ENCODE measurements at places on chromosomes 2 and 18. TPM values are rescaled to one million over a fixed set of nuclear protein-coding genes. Genes with fewer than 3 reads are reported as not detected.

- peak overlapping the region; percentile 71 for H3K27ac ChIP-seq
- no peaks in the 10 kb centered on the region for H3K36me3 ChIP-seq
- H3K27me3 ChIP-seq: no peaks in the 10 kb centered on the region
Measured at GRCh38 chr2:42965196-42965595, 172.8 kb upstream of the HAAO start.

DNA sequence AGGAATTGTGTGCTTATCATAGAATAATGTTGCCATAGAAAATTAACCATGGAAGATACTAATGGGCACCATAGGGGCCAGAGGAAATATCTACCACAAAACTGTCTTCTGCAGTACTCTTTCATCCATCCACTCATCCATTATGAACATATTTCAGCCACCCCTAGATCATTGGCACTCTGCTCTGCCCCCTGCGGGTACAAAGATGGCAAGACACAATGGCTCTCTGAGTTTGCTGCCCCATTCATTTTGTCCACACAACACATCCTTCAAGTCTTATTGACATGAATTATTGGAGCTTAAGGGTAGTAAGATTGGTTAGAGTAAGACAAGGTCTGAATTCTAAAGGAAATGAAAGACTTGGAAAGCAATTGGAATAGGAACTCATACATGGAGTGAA is 1224.7 kb upstream of the CELF4 start:
- no peak overlapping the region for H3K27ac ChIP-seq
- H3K4me1 ChIP-seq: no peaks in the 10 kb centered on the region
- DNase-seq: no peak
- H3K27me3 ChIP-seq: no peaks in the 10 kb centered on the region
- H3K4me3 ChIP-seq: no peak overlapping the region
- no peaks in the 10 kb centered on the region for H3K36me3 ChIP-seq

DNA sequence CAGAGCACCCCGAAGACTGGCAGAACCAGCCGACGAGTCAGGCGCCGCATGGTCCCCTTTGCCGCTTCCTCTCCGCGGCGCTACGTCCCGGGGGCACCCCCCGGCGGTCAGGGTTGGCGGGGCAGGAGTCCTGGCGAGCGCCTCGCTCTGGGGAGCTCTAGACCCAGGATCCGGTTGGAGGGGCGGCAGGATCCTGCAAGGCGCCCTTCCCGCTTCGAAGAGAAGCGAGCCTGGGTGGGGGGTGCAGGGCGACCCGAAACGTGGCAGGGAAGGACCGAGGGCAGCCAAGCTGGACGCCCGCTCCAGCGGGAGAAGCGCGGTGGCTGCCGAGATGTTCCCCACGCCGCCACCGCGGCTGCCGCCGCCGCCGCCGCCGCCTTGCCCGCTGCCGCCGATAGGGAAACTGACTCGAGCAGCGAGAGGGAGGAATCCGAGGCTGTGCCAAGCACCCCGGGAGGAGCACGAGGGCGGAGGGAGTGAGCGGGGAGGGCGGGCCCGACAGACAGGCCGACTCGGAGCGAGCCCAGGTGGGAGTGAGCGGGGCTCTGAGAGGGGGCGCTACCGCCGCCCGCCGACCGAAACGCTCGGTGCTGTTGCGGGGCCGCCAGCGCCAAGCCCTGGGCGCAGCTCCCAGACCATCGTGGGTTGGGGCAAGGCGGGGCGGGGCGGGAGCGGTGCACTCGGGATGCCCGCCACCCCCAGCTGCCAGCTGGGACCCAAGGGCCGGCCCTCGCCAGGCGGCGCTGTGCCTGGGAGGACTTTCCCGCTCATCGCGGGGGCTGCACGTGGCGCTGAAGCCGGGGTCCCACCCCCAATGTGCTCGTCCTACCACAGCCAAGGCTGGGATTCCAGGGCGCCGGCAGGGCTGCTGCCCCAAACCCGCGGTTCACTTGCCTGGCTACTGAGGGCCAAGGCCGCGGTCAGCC is at the start of gene GALNT14:
TSS of gene GALNT14 (minus strand) at position 404 of the 926 bp plus-strand sequence. CDS start at position 50, 354 bp downstream.
- H3K4me1 ChIP-seq: peaks cover 8% of the 10 kb centered on the region
- no peaks in the 10 kb centered on the region for H3K36me3 ChIP-seq
- peak; percentile 12 for DNase-seq

- H3K36me3 ChIP-seq: no peaks in the 10 kb centered on the region
- peak; percentile 54 for DNase-seq
- H3K4me1 ChIP-seq: peaks cover 38% of the 10 kb centered on the region
- no peaks in the 10 kb centered on the region for H3K27me3 ChIP-seq
- peak overlapping the region; percentile 98 for H3K27ac ChIP-seq
Measured at GRCh38 chr18:76491473-76491775, 3.6 kb downstream of the ZNF516 start.

DNA sequence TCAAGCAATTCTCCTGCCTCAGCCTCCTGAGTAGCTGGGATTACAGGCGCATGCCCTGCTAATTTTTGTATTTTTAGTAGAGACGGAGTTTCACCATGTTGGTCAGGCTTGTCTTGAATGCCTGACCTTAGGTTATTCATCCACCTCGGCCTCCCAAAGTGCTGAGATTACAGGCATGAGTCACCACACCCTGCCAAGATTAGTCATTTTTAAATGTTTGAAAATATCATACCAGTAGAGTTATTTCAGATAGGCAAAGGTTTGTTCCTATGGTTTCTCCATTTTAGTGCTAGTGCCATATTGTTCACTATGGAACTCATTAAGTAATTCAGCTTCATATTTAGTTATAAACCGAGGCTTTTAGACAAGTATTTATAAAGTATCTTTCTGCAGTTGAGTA is 52.3 kb downstream of the HIBCH start:
- H3K27me3 ChIP-seq: no peaks in the 10 kb centered on the region
- DNase-seq: no peak
- no peak overlapping the region for H3K27ac ChIP-seq
- no peaks in the 10 kb centered on the region for H3K36me3 ChIP-seq

DNA sequence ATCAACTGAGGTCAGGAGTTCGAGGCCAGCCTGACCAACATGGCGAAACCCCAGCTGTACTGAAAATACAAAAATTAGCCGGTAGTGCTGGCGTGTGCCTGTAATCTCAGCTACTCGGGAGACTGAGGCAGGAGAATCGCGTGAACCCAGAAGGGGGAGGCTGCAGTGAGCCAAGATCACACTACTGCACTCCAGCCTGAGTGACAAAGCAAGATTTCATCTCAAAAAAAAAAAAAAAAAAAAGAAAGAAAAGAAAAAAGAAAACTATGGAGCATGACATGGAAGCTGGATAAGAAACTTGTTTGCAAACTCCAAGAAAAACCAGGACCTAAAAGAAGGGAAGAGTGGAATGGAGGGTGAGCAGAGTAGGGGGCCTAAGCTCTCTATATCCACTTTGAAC is 1.9 kb upstream of the CHMP1B start:
- H3K27me3 ChIP-seq: no peaks in the 10 kb centered on the region
- peak overlapping the region; percentile 90 for H3K27ac ChIP-seq
- peak overlapping the region; percentile 72 for H3K4me3 ChIP-seq
- peaks cover 14% of the 10 kb centered on the region for H3K4me1 ChIP-seq
- peaks cover 14% of the 10 kb centered on the region for H3K36me3 ChIP-seq

DNA sequence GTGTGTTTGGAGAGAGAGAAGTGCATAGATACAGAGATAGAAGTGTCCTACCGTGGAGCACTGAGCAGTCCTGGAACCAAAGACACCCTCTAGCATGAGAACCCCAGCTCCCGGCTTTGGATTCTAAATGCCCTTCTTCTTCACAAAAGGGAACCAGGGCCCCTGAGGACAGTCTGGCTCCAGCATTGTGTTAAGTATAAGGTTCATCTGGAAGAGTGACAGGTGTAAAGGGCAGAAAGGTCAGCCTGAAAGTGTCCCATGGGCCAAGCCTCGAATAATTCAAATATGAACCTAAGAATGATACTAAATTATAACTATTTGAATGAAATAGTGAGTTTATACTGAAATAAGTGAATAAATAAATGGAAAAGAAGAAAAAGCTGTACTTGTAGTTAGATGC is 109.7 kb downstream of the SNTG2 start:
- no peak overlapping the region for H3K4me3 ChIP-seq
- no peaks in the 10 kb centered on the region for H3K36me3 ChIP-seq
- no peak overlapping the region for H3K27ac ChIP-seq
- H3K4me1 ChIP-seq: no peaks in the 10 kb centered on the region
- no peaks in the 10 kb centered on the region for H3K27me3 ChIP-seq

GRCh38 chr18:26091047-26091630 is 726 bp upstream of the SS18 start:
- peaks cover 21% of the 10 kb centered on the region for H3K4me1 ChIP-seq
- H3K27ac ChIP-seq: peak overlapping the region; percentile 91
- H3K27me3 ChIP-seq: no peaks in the 10 kb centered on the region
- no peaks in the 10 kb centered on the region for H3K36me3 ChIP-seq

GRCh38 chr2:217462121-217462520 is 540.7 kb downstream of the TNS1 start:
- DNase-seq: no peak
- H3K27me3 ChIP-seq: no peaks in the 10 kb centered on the region
- H3K4me3 ChIP-seq: no peak overlapping the region
- H3K27ac ChIP-seq: no peak overlapping the region

- no peak overlapping the region for H3K4me3 ChIP-seq
- H3K36me3 ChIP-seq: no peaks in the 10 kb centered on the region
- DNase-seq: no peak
Measured at GRCh38 chr2:150154308-150154797, 333.1 kb downstream of the RND3 start.

- H3K27ac ChIP-seq: no peak overlapping the region
- no peaks in the 10 kb centered on the region for H3K36me3 ChIP-seq
- peaks cover 6% of the 10 kb centered on the region for H3K4me1 ChIP-seq
- DNase-seq: peak; percentile 28
Measured at GRCh38 chr2:85243101-85244072, 84.4 kb downstream of the TGOLN2 start.

DNA sequence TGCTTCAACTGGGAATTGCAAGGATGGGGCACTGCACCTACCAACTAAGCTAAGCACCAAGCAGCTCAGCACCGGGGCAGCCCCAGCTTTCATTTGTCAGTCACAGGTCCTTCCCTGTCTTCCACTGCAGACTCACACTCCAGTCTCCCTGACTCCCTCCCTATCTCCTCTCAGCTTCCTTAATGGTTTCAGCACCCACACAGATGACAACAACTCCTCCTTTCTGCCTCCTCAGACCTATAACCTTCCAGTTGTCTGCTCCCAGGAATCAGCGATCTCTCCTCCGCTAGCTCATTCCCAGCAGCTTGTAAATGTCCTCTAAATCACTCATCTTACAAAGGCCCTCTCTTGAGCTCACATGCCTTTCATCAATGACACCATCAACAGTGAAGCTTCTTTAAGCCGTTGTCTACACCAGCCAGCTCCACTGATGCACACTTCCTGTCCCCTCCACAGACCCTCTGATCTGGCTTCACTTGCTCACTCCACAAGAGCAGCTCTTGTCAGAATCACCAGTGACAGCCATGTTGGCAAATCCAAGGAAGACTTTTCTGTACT is 32.1 kb downstream of the CLASP1 start:
- no peak overlapping the region for H3K4me3 ChIP-seq
- H3K27me3 ChIP-seq: no peaks in the 10 kb centered on the region
- H3K4me1 ChIP-seq: peaks cover 50% of the 10 kb centered on the region
- no peak for DNase-seq
- H3K27ac ChIP-seq: peak overlapping the region; percentile 70

DNA sequence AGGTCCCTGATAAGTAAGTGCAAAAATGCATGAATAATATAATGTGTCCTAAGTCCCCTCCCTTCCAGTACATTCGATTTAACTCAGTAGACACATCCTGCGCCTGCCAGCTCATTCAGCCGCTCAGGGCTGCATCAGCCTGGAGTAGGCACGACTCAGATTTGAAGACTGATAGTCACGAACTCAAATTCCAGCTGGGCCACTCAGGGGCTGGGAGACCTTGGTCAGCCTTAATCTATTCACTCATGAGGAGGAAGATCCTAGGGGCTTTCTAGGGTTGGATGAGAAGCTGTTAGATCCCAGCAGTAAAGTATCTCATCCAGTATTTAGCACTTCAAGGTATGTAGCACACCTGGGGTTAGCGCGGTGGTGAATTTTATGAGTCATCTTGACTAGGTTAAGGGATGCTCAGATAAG is 98.9 kb upstream of the ODC1 start:
- H3K4me3 ChIP-seq: no peak overlapping the region
- no peaks in the 10 kb centered on the region for H3K4me1 ChIP-seq
- no peak for DNase-seq
- no peak overlapping the region for H3K27ac ChIP-seq
- no peaks in the 10 kb centered on the region for H3K36me3 ChIP-seq
- peaks cover 11% of the 10 kb centered on the region for H3K27me3 ChIP-seq

- H3K36me3 ChIP-seq: no peaks in the 10 kb centered on the region
- H3K4me3 ChIP-seq: no peak overlapping the region
- peak overlapping the region; percentile 10 for H3K27ac ChIP-seq
- DNase-seq: no peak
- H3K27me3 ChIP-seq: no peaks in the 10 kb centered on the region
- peaks cover 8% of the 10 kb centered on the region for H3K4me1 ChIP-seq
Measured at GRCh38 chr18:8800445-8800844, 95.1 kb downstream of the MTCL1 start.

- H3K27ac ChIP-seq: no peak overlapping the region
- H3K27me3 ChIP-seq: no peaks in the 10 kb centered on the region
- H3K36me3 ChIP-seq: no peaks in the 10 kb centered on the region
Measured at GRCh38 chr2:102194609-102195268, 7.9 kb downstream of the IL1RL2 start.

- no peaks in the 10 kb centered on the region for H3K4me1 ChIP-seq
- H3K27ac ChIP-seq: no peak overlapping the region
- no peak overlapping the region for H3K4me3 ChIP-seq
- H3K27me3 ChIP-seq: no peaks in the 10 kb centered on the region
- H3K36me3 ChIP-seq: no peaks in the 10 kb centered on the region
Measured at GRCh38 chr2:65450393-65450792, 18.0 kb upstream of the SPRED2 start.

DNA sequence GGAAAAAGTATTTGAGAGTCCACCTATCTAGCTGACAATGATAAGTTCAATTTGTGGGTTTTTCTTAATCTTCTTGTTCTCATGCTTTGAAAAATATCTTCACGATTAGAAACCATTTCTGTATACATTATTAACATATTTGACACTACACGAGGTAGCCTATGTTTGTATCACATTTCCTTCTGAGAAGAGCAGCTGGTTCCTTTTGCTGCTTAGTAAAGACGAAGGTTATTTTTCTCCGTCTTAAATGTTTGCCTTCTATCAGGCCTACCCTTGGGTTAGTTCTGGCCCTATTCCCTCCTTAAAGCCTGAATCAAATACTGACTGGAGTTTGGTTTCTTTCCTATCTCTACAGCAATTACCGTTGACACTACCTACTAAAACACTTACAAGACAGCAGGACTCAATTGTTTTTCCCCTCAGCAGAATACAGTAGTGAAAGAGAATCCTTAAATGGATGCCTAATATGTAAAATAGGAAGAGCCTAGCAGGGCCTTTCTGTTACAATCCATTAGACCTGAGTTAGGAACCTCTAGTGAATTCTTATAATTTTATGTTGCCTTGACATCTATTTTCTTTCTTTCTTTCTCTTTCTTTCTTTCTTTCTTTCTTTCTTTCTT is 790.4 kb downstream of the EPHA4 start:
- no peak overlapping the region for H3K4me3 ChIP-seq
- no peaks in the 10 kb centered on the region for H3K27me3 ChIP-seq
- no peak for DNase-seq
- H3K4me1 ChIP-seq: no peaks in the 10 kb centered on the region
- H3K36me3 ChIP-seq: no peaks in the 10 kb centered on the region

Gene TMEM182
- 6.1 TPM for total RNA-seq

Gene POTEI
- total RNA-seq: not detected

Gene STRADB
- total RNA-seq: 187 TPM

Gene CYP26B1
- 1.8 TPM for total RNA-seq

Gene CAPN14
- not detected for total RNA-seq

Gene PDE11A
- 4.5 TPM for total RNA-seq

Gene SLC40A1
- total RNA-seq: 25.9 TPM

Gene RUFY4
- not detected for total RNA-seq

Gene LRRC30
- 2.1 TPM for total RNA-seq

Gene TAF4B
- 9.2 TPM for total RNA-seq

Gene ASTL
- total RNA-seq: not detected
